ENCODE measurements at places on chromosomes 3 and 15.

DNA sequence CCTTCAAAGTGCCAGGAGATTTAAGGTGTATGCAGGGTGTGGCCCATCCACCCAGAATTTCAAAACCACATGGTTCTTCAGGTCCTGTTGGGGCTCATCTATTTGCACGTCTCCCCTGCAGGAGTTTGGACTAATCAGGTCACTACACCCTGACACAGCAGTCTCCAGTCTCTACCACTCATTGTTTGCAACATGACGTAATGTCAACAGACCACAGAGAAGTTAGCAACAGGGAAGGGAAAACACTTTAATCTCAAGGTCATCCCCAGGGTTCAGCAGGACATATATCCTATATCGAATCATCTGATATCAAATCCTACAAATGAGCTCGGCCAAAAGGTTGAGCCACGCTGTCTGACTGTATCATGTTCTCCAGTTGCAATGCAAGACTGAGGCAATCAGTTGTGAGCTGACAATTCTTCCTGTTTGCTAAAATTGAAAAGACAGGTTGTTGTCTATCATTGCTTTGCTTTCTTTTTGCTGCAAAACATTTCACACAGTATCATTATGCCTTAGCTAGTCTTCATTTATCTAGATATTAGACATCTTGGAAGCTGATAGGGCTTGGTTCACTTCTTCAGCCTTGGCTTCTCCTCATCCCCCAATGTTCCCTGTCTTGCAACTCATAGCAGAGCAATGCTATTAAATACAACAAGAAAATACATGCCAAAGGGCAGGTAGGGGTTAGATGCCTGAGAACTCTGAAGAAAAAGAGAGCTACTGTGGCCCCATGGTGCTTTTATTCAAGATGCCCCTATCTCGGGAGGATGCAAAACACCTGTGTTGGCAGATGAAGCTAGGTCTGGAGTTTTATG is 13.4 kb upstream of the LEKR1 start:
- DNase-seq: peak; percentile 67

- no peak for DNase-seq
Observed at GRCh38 chr3:123755501-123755900, 128.6 kb downstream of the MYLK start.

GRCh38 chr3:46593274-46593862 is 19.0 kb upstream of the FAM240A start:
- DNase-seq: no peak

DNA sequence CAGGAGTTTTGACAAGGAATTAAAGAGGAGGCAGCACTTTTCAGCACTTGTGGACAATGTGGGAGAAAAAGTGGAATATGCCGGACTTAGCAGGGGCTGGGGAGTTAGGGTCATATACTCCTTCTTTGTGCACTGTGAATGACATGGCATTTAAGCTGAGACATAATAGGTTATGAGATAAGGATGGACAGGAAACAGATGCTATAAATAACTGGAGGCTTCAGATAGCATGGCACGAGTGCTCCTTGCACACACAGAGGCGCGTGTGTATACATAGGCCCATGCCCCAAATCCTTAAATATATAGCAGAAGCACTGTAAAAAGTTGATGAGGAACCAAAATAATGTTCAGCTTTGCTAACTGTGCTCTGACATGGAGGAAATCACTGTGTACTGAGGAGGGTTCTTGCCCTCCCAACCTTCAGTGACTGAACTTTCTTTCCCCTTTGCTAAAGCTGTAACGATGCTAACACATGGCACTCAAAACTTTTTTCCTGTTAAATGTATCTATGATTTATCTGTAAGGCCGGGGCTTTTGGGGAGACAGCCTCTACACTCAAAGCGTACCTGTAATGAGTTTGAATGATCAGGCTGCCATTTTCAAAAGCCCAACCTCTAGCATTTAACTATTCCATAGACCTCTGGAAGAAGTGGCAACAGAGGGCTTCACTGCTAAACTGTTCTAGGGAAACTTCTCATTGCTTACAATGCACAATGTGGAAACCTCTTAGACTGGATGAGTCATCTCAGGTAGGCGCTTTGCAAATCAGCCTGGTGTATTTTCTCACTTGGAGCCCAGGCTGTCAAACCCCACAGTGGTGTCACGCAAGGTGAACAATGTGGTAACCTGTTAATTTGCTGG is 784.6 kb downstream of the NR2F2 start:
- DNase-seq: peak; percentile 10

DNA sequence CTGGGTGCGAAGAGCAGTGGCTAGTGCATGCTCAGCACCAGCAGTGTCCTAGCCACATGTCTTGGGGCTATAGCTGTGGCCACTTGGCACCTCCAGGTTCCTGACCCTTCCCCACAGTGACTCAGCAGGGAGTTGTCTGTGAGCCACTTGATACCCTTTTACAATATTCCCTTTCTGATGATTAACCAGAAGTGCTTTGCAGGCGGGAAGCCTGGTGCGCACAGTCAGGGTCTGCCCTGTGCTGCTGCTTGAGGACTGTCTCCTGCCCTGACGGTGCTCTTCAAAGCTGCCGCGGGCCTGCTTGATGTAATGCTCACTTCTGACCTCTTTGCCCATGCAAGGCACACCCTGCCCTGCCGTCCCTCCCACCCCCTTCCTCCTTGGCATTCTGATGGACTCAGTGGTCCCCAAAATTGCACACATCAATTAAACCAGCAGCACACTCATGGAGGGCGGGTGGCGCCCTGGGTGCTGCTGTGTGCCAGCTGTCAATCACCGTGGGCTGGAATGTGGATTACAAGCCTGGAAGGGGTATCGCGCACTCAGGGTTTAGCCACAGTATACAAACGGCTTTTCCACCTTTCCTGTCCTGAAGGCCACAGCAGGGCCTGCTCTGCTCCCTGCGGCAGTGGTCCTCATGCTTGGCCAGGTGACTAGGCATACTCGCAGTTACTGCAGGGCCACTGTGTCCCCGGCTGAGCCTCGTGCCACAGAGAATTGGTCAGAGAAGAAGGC is 40.9 kb upstream of the PCSK6 start:
- no peak for DNase-seq

DNA sequence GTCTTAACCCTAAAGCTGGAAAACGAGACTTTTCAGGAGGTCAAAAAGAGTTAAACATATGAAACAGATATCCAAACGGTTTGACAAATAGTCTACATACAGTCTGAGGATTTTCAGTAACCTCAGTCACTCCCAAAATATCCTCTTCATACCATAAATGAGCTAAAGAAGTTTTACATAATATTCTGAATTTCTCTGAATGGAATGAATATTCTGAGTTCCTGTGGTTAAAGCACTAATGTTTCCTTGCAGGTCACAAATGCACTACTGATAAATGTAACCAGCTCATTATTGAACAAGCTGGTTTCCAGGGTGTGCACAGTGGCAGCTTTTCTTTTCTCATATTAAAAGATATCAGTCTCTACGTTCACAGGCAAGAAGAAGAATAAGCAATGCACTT is 137.4 kb upstream of the POU1F1 start:
- no peak for DNase-seq

GRCh38 chr15:63849906-63850305 is 16.2 kb upstream of the HERC1 start:
- DNase-seq: no peak

- no peak for DNase-seq
Observed at GRCh38 chr15:49902685-49903501, 216.1 kb downstream of the ATP8B4 start.

DNA sequence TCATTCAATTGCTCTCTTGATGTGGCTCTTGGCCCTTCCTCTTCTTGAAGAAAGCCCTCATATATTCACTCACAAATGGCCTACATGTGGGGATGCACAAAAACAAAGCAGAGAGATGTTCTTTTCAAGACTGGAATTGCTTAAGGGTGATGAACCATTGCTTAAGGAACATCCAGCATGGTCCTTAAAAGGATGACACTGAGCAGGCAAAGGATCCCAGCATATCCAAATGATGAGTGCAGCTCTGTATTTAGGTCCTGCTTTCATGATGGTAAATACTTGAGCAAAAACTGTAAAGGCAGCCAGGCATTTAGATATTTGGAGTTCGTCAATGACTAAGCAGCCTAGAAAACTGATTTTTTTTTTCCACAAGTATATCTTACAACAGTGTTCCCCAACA is 173.8 kb upstream of the ARRDC4 start:
- DNase-seq: no peak

DNA sequence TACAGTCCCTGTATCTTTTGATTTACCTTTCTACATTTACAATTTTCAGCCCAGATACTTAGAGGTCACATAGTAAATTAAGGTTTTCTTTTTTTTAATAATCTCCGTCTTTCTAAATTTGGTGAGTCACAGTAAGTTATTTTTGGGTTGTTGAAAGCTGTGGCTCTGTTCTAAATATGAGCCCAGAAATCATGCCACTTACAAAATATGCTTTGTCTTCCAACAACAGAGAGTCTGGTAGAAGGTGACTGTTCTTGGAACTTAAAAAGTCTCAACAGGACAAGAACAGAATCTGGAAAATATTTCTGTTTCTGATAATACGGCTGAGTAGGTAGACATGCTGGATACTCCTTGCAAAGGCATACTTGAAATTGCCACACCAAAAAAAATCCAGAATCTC is 16.0 kb downstream of the GOLGA8S start:
- DNase-seq: no peak

- no peak for DNase-seq
Observed at GRCh38 chr15:80461356-80462095, 57.3 kb downstream of the ARNT2 start.

GRCh38 chr3:146894406-146894805 is 289.3 kb upstream of the PLSCR5 start:
- DNase-seq: no peak

- no peak for DNase-seq
Observed at GRCh38 chr3:66452303-66453011, 48.4 kb downstream of the LRIG1 start.

- no peak for DNase-seq
Observed at GRCh38 chr3:171347301-171348039, 112.7 kb downstream of the TNIK start.

GRCh38 chr3:97957617-97958311 is 14.5 kb downstream of the RIOX2 start:
- no peak for DNase-seq

DNA sequence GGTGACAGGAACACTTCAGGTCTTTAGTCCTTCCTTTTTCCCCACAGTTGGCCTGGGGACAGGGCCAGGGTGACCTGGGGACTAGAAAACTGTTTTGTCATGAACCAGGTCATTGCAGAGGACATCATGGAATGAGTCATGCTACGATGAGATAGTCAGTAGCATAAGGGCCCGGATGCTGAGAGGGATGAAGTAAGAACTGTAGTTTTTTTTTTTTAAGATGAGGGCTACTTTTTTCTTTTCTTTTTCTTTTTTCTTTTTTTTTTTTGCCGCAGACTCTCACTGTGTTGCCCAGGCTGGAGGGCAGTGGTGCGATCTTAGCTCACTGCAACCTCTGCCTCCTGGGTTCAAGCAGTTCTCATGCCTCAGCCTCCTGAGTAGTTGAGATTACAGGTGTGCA is 8.0 kb downstream of the MAP2K5 start:
- no peak for DNase-seq

GRCh38 chr3:108099679-108100428 is 9.0 kb upstream of the CD47 start:
- no peak for DNase-seq

DNA sequence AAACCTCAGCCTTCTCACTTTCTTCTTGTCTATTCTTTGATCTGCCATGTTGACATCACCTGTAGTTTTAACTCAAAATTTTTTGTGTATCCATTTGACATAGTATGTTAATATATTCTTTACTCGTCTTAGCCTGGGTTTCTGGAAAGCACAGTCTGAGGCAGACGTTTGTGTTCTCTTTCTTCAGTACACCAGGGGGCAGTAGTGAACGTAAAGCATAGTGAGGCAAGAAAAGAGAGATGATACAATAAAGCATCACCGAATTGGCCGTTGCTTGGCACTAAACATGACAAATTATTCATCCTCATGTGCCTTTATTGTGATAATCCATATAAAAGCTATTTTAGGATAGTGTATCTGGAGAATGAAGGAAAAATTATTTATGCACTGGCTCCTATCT is 141.0 kb upstream of the MYRIP start:
- DNase-seq: peak; percentile 65

- no peak for DNase-seq
Observed at GRCh38 chr3:82261013-82261412, 499.6 kb upstream of the GBE1 start.

GRCh38 chr15:34853001-34853758 is 57.8 kb upstream of the ACTC1 start:
- DNase-seq: no peak

DNA sequence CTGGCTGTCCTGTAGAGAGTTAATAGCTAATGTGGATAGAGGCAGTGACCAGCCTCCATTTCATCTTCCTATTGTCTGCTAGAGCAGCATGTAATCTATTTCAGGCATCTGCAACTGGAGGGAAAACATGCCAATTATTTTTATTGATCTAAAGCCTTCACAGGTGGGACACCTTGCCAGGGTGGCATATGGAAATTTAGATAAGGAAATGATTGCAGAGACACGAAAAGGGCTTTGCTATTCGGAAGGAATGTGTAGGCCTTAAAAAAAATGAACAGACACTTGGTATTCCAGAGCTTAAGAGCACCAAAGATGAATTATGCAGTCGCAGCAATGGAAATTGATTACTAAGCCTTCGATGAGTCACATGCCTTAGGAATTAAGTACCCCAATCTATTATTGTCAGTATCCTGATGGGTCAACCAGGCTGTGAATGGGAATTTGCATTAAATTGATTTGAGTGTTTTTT is 454.7 kb downstream of the SQOR start:
- DNase-seq: no peak

- no peak for DNase-seq
Observed at GRCh38 chr15:63094495-63094931, 27.1 kb upstream of the LACTB start.

DNA sequence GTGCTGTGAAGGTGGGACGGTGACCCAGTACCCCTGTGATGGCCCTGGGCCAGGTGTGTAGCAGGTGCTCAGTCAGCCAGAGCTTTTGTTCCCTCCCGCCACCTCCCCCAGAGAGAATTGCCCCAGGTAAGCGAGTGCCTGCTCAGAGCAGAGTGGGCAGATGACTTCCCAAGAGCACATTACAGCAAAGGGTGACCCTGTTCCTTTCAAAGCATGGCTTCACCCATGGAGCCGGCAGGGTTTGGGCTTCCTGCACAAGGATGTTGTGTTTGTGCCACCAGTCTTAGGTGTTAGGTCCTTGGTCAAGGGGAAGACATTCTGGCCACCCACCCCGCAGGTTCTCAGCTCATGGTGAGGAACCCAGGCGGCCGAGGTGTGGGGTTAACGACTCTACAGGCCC is 30.7 kb downstream of the SLC6A6 start:
- DNase-seq: no peak

- DNase-seq: no peak
Observed at GRCh38 chr3:43759297-43759782, 68.6 kb downstream of the ABHD5 start.
